ENCODE measurements at places on chromosomes 11 and 22.

GRCh38 chr11:304061-304506, 3.5 kb upstream of the IFITM2 start:
- DNase-seq = no peak

DNA sequence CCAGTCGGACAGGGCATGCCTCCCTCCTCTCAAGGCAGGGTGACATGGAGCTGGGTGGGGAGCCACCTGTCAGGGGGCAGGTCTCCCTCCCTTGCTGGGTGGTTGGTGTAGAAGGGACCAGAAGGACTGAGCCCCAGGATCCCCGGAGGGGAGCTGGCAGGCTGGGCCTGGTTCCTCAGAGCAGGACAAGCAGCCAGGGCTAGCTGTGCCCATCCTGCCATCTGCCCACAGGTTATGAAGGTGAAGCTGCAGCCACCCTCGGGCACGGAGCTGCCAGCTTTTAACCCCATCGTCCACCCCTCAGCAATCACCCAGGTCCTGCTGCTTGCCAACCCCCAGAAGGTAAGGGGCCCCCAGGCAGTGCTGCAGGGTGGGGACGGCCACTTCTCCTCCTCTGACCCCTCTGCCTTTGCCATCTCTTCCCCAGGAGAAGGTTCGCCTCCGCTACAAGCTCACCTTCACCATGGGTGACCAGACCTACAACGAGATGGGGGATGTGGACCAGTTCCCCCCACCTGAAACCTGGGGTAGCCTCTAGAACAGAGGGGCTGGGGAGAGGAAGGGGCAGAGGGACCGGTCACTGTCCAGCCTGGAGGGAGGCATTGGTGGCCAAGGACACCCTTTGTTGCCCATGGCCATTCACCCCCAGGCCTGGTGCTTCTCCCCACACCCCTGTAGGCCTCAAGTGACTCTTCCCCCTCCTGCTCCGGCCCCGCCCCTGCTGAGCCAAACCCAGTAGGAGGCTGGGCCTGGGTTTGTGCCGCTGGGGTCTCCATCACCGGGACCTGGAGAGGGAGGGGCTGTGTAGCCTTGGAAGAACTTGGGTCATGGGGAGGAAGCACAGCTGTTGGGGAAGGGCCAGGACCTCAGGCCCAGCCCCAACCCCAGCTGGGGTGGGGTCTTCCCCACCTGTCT, 7.0 kb upstream of the SH3BP1 start:
- no peak for DNase-seq

DNA sequence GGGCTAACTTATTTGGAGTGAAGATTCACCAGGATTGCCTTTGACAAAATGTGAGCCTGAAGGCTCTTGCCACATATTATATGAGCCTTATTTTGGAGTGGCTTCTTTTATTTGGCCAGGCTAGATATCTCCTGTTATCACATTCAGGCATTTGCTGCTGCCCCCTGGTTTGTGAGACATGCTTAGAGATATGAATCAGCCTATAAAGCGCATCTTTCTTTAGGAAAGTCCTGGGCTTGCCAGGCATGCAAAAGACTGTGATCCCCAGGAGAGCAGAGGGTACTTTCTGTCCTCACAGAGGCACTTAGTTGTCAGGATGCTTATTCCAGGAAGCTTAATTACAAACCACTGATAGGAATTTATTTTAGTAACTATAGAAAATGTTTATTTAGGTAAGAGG, 333.3 kb downstream of the FAT3 start:
- DNase-seq = no peak

GRCh38 chr11:112770487-112770886, 190.7 kb upstream of the NCAM1 start:
- no peak for DNase-seq

DNA sequence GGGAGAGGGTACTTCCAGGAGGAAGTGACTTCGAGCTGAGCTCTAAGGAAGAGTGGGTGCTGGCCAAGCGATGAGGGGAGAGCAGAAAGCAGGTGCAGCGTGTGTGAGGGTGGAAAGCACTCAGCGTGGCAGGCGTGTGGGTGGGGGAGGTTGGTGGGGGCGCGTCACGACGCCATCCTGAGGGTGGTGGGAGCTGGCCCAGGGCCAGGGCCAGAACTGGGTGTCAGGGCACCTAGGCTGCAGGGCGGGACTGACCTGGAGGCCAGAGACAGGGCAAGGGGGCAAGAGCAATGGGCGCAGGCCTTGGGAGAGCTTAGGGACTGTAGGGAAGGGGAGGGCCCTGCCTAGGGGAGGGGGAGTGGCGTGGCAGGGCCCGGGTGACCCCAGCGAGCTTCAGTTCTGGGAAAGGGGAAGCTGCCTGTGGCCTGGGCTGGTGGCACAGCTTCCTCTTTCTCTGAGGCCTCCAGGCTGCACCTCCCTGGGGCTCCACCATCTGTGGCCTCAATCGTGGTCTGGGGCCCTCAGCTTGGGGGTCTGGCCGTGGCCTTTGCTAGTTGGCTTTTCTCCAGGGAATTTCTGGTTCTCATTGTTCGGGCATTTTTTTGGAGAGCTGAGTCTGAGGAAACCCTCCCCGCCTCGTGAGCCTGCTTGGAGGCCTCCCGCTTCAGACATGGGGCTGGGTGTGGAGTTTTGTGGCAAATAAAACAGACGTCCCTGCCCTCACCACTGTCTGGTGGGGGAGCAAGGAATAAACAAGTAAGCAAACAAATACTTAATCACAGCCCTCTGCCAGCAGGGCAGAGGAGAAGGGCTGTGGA, 8.9 kb downstream of the RELT start:
- DNase-seq = no peak

- DNase-seq = no peak
Measured at GRCh38 chr11:8459711-8460399, 134.2 kb downstream of the STK33 start.

DNA sequence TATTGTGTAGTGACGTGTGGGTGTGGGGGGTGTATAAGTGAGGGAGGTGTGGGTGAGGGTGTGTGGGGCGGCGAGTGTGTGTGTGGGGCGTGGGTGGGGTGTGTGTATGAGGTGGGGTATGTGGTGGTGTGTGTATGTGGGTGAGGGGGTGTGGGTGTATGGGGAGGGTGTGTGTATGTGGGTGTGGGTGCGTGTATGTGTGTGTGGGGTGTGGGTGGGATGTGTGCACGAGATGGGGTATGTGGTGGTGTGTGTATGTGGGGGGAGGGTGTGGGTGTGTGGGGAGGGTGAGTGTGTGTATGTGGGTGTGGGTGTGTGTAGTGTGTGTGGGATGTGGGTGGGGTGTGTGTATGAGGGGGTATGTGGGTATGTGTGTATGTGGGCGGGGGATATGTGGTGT, 205.5 kb downstream of the OPCML start:
- DNase-seq = no peak
